Calu3 (cell line): ENCODE measurements at places on chromosomes 1 and 21. TPM values are rescaled to one million over a fixed set of nuclear protein-coding genes. Genes with fewer than 3 reads are reported as not detected.

GRCh38 chr1:112713466-112714312 lies 1.4 kb downstream of the PPM1J start:
- DNase-seq: no peak

- no peak for DNase-seq
Measured at GRCh38 chr1:19757641-19758040, 42.1 kb downstream of the TMCO4 start.

- peak; percentile 86 for DNase-seq
Measured at GRCh38 chr1:25338188-25338981, at the start of gene TMEM50A. TMEM50A (plus strand) TSS chr1:25338334; CDS start chr1:25340487, 2,153 bp downstream.

LCE1D gene
- total RNA-seq: not detected in 2 replicates
